ENCODE measurements at places on chromosomes 7 and 10.

DNA sequence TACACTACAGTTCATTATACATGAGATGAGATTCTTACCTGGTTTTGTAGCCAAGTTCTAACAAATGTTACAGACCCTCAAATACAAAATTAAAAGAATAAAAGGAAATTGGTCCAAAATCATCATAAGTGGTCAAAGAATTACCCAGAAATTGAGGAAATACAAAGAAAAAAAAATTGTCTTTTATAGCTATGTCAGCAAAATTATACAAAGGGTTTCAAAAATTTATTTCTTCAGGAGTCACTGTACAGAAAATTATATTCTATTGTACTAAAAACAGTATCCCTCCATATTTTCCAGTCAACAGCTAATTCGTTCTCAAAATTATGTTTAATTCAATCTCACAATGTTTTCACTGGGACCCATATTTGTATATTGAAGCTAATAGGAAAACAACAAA is 14.3 kb downstream of the PPP1R3A start:
- no peak for DNase-seq

GRCh38 chr10:71717056-71717455 is 2.5 kb downstream of the C10orf105 start:
- DNase-seq: no peak

DNA sequence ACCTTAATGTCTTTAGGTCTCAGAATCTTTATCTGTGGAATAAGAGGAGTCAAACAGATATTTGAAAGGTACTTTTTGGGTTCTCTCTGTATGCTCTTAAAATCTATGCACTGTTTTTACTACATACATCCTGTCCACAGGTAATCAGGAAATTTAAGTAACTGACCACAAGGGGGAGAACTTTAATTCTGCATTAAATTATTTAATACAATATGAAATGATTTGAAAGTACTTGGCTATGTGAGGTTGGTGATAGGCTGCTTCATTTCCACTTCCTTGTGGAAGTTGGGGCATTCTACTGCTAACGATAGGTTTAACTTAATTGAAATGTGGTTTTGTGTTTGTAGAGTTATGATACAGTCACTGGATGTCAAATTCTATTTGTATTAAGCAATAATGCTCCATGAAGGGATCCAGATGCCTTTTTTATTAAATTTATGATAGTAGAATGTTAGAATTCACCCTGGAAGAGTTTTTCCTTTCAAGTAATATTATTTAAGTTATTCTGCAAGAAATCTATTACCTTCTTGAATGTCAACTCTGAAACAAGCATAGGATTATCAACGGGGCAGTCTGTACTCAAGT is 6.0 kb downstream of the TEX47 start:
- no peak for DNase-seq

DNA sequence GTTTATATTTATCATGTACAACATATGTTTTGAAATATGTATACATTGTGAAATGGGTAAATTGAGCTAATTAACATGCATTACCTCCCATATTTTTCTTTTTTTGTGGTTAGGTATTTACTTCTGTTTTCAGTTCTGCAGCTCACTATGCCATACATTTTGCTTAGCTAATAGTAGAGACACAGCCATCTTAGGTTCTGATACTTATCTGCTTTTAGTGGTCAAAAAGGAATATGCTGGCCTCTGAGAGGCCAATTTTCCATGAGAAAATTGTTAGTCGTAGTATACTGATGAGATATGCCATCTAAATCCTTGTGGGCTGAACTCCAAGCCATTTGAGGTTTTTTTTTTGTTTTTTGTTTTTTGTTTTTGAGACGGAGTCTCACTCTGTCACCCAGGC is 31.0 kb downstream of the SGPL1 start:
- DNase-seq: no peak

- DNase-seq: no peak
These were observed 29.4 kb upstream of the JAKMIP3 start for GRCh38 chr10:132036153-132036886.

- no peak for DNase-seq
These were observed 82.9 kb upstream of the AFAP1L2 start for GRCh38 chr10:114486938-114487814.

DNA sequence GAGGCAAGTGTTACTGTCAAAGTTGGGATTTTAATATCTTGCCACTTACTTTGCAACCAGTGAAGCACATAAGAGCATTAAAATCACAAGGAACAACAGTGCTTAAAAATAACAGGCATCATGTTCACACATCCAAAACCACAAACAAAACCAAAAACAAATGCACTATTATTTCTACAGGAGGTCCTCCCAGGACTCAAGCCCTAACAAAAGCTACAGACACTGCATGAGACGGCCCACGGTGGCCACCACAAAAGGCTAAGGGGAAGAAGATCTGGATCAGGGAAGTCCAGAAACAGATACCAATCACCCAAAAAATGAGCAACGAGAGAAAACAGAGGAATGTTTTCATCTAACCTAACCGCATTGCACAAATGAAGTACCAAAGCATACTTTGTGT is 158.4 kb downstream of the ZMYND11 start:
- no peak for DNase-seq

GRCh38 chr7:145543242-145543641 is 573.4 kb upstream of the CNTNAP2 start:
- no peak for DNase-seq

GRCh38 chr10:48449501-48450232 is 143.2 kb downstream of the MAPK8 start:
- no peak for DNase-seq

GRCh38 chr10:62699148-62699547 is 105.4 kb upstream of the ADO start:
- no peak for DNase-seq

GRCh38 chr10:14024329-14025202 is 306.2 kb downstream of the FRMD4A start:
- no peak for DNase-seq

DNA sequence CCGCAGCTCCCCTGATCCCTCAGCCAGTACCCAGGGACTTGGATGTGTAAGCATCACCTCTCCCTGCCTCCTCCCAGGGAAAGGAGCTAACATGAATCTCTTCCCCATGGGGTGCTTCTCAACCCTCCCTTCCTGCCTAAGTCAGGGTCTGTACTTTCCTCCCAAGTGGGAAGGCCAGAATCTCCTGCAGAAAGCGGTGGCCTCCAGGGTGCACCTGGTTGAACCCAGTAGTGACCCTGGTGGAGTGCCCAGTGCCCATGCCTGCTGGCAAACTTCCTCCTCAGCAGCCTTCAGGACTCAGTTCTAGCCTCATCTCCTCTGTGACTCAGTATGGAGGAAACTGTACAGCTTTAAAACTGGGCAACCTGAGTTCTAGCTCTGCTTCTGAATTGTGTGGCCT is 2.8 kb upstream of the LOXL4 start:
- no peak for DNase-seq

- peak; percentile 51 for DNase-seq
These were observed 28.2 kb upstream of the ZPBP start for GRCh38 chr7:50121286-50121685.

DNA sequence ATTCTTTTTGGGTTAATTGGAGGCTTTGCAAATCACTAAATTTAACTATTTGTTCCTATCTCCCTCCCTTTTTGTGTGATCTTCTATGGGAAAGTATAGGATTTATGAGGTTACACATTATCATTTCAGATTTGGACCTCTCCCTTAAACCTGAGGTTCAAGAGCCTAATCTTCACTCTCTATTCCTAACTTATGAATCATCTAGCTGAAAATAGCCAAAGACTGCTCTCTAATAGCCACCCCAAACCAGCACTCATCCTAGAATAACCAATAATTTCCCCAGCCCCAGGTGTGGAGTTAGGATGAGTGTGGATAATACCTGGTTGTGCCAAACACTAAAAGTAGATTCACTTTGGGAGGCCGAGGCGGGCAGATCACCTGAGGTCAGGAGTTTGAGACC is 499.2 kb downstream of the GFRA1 start:
- no peak for DNase-seq

DNA sequence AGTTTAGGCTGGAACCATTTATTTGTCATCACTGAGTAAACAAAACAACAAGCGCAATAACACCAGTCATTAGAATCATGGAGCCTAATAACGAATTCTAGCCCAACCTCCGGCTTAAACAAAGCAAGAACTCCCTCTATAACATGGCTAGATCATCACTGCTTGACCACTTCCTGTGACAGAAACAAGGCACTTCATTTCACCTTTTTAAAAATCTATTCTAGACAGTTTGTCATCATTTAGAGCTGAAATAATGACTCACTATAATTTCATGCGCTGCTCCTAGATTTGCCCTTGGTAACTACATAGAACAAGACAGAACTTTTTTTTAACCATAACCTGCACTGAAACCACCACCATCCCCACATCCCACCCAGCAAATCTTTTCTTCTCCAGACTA is 81.3 kb downstream of the OSBPL3 start:
- no peak for DNase-seq

- DNase-seq: peak; percentile 62
These were observed 45.5 kb upstream of the ZNRF2 start for GRCh38 chr7:30238721-30239441.

- DNase-seq: no peak
These were observed 6.5 kb downstream of the PTPRE start for GRCh38 chr10:127913368-127913759.

DNA sequence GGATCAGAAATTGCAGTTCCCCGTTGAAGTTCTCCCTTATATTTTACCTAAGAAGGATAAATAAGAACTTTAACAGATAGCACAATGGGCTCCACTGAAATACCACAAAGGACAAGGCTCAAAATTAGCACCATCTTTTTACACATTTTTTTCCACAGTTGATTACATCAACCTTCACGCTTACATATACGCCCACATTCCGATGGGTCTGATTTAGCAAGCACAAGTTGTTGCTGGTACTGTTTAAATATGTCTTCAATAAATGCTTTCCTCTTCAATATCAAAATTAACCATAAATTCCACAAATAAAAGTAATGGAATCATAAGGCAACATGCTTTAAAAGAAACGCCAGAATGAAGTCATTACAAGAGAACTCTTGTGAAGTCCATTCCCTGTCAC is 79.5 kb downstream of the NEBL start:
- DNase-seq: no peak

- no peak for DNase-seq
These were observed 145.9 kb downstream of the PHTF2 start for GRCh38 chr7:77944183-77945182.

- peak; percentile 15 for DNase-seq
These were observed at the start of gene GLI3 for GRCh38 chr7:42236976-42237810. Gene GLI3, minus strand, starts transcription at chr7:42237209. Its CDS starts 13,956 bp downstream, at chr7:42223253.

DNA sequence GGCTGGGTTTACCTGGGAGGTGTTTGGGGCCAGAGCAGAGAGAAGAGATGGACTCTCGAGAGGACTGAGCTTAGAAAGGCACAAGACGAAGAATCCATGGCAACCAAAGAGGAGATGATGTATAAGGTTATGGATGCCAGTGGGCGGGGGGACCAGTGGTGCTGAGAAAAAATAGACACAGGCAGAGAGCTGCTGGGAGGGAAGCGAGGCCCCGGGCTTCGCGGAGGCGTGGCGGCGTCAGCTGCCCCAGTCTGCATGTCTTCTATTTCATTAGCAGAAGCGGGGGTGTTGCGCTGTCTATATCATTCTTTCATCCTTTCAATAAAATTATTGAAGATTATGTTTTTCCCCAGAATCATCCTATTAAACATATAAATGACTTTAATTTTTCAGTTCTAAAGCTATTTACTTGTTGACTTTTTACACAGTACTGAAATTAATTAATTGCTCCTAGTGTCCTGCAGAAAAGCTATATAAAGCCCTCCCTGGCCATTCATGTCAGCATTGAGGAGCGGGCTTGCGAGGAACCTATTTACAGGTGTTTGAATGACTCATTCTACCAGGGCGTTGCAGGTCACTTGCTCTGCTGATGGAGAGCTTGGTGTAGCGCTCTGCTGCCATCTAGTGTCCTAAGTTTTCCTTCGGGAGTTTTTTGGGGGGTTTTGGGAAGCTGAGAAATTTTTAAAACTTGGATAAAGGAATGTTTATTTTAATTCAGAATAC is 42.9 kb upstream of the BHLHA15 start:
- DNase-seq: peak; percentile 57

DNA sequence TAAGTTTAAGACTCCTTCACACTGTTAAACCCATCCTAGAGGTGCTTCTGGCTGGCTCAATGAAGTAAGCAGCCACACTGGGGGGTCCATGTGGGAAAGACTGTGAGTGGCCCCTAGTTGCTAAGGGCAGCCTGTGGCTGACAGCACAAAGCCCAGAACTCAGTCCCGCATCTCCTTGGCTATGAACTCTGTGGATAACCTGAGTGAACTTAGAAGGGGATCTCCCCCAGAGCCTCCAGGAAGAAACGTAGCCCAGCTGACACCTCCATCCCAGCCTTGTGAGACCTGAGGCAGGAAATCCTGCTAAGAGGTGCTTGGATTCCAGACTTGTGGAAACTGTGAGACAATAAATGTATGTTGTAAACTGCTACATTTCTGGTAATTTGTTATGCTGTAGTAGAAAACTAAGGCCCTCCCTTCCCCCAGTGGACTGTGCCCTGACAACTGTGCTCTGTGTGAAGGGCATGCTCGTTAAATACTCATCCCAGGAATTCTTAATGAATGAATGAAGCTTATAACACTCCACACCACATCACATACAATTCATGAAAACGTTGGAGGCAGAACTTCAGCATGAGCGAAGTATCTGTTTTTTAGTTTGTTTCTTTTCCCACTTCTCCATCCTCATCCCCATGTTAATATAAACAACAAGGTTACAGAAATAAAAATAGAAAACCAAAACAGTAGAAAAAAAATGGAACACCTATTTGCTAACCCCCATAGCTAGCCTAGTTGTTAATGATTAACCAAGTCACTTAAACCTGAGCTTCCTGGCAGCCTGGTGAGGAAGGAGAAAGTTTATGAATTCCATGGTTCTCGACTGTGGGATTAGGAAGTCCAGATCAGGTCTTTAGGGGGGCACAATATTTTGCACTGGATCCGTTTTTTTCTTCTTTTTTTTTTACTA is 36.8 kb upstream of the AOAH start:
- no peak for DNase-seq

GRCh38 chr10:31697271-31698180 is 231.1 kb downstream of the ARHGAP12 start:
- no peak for DNase-seq

DNA sequence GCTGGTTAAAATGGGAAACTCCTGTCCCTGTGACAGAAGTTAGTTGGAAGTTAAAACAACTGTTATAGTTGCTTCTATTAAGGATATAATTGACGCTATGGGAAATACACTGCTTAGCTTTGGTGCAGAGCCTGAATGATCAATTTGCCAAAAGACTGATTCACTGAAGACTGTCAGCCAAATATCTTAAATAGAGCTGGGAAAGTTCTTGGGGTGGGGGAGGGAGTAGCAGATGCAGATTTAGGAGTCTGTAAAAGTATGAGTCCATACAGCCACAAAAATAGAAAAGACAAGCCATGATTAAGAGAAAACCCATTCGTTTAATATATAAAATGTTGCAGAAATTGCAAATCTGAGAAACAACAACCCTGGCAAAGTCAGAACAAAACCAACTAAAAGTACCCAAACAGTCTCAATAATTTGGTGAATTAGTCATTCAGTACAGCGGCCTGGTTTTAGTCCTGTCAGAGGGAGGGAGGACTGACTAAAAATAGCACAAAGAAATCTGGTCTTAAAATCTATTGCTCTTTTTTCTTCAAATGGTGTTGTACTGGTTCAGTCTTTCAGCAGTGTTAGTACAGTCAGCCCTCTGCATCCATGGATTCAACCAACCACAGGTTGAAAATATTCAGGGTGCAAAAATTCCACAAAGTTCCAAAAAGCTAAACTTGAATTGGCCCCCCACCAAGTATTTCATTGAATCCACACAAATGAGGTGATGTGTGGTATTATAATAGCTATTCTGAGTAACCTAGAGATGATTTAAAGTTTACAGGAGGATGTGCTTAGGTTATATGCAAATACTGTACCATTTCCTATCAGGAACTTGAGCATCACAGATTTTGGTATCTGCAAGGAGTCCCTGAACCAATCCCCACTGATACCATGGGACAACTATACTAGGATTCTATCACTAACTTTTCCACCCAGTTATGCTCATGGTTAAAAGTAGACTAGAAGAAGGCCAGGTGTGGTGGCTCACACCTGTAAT is 30.0 kb downstream of the STK17A start:
- no peak for DNase-seq

Measured in GM12864 (cell line).